NK-92 treated with Interleukin-12 subunit alpha and Interleukin-12 subunit beta, amount 100 ng/mL, for 24 hours (cell line): ENCODE measurements at places on chromosomes 11 and 22.
A peak's percentile ranks its signal among the peaks of the same experiment; 100 is the strongest.

DNA sequence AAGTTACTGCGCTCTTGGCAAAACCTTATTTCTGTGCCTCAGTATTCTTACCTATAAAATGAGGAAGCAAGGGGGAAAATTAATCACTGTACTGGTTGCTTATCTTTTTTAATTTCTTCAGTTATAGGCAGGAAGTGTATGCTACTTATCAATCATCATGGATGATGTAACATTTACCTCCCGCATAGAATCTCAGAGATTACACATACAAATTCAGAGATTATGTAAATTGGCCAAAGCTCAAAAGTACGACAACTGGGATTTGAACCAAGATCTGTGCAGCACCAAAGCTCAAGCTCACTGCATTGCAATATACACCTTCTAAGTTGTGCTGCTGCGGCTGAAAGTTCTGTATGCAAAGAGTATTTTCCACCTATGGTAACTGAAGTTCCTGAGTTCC is 83.0 kb downstream of the PDHX start:
- no peak for DNase-seq

DNA sequence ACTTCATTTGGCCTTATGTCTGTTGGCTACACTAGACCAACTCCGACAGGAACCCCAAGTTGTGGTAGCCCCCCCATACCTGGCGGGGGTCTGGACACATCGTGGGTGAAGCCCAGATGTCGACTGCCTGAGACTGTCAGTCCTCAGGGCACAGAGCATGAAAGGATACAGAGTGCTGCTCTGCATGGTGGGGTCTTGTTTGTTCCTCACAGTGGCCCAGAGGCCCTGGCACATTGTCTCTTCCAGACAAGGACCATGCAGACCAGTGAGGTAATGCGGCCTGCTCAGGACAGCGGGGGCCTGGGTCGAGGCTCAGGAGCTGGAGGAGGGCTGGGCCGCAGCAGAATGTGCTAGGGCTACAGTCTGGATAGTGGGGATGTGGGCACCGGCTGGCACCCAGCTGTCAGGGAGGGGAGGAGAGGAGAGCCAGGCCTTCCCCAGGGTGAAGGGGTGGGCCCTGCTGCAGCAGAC is 14.6 kb downstream of the CAPN5 start:
- no peak for DNase-seq

- no peak for DNase-seq
Observed at GRCh38 chr22:26888887-26889286, 231.5 kb downstream of the MIAT start.

GRCh38 chr22:29748248-29748893 is 18.4 kb downstream of the ZMAT5 start:
- no peak for DNase-seq

DNA sequence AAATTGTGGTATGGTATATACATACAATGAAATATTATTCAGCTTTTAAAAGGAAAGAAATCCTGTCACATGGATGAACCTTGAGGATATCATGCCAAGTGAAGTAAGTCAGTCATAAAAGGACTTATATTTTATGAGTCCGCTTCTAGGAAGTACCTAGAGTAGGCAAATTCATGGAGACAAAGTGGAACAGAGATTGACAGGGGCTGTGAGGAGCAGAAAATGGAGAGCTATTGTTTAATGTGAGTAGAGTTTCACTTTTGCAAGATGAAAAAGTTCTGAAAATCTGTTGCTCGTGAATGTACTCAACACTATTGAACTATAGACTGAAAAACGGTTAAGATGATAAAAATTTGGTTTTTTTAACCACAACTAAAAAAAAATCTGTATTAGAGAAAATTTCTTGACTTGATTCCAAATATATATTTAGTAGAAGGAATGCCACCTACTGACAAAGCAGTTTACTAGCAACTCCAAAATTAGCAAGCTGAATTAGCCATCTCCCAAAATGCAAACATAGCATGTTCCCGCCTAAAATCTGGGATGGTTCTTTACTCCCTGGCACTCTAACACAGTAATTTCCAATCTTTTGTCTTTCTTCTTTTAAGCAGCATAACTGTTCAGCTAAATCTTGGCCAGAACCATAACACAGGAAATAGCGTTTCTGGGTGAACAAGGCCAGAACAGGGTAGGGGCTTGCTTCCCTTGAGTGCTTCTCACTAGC is 1.5 kb downstream of the UFD1 start:
- no peak for DNase-seq

- DNase-seq = no peak
Observed at GRCh38 chr11:123564221-123564620, 90.2 kb downstream of the SCN3B start.

- no peak for DNase-seq
Observed at GRCh38 chr11:76781046-76781801, 1.9 kb upstream of the TSKU start.

DNA sequence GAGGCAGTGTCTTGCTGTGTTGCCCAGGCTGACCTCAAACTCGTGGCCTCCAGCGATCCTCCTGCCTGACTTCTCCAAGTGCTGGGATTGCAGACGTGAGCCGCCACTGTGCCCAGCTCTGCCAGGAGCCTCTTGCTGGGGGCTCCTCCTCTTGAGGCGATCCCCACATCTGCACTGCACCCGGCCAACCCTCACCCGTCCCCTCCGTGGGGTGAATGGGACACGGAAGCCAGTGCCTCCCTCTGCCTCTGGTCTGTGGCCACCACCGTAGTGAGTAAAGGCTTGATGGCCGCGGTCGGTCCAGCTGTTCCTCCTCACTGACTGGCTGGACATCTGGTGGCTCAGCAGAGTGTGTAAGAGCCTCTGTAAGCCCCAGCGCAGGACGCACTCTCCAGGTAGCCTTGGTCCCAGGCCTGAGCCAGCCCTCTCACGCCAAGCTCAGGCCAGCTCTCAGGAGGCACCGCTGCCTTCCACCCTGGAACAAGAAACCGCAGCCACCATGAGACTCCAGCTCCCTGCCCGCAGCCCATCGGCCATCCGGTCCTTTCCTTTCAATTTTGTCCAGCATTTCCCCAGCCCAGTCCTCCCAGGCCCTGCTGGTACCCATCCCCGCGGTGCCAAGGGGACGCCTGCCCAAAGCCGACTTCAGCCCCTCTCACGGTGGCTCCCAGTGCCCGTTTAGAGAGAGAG is 100.3 kb downstream of the BRD1 start:
- no peak for DNase-seq

DNA sequence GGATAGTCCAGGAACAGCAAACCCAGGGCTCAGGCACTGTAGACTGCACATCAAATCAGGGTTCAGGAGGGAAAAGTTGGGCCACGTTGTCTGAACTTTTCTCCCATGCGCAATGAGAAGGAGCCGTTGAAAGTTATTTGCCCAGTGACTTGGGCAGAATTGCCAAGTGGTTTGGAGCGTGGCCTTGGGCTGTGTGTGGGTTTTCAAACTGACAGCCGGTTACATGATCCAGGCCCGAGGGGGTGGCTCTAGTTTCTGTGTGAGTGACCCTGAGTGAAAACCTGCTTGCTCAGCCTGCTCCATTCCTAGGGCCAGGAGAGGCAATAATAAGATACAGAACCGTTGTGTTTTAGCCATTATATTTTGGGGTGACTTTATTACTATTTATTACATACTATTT is 20.3 kb downstream of the MB start:
- no peak for DNase-seq

DNA sequence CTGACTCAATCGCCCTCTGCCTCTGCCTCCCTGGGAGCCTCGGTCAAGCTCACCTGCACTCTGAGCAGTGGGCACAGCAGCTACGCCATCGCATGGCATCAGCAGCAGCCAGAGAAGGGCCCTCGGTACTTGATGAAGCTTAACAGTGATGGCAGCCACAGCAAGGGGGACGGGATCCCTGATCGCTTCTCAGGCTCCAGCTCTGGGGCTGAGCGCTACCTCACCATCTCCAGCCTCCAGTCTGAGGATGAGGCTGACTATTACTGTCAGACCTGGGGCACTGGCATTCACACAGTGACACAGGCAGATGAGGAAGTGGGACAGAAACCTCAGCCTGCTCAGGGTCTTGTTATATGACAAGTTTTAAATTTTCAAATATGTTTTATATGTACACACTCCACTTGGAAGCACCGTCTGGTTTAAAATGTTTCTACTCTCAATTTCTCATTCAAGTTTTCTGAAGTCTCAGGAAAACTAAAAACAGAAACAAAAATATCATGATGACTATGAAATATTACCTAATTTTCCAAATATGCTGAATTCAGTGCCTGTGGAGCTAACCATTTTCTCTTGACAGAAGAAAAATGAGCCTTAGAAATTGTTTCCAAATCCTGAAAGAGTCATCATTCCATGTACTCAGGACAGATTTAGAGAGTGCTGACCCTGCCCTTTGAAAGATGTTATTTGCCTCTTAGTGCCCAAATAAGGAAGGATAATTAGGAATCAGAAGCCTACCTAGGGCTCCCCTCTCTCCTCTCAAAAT is 48.8 kb upstream of the TOP3B start:
- no peak for DNase-seq

- DNase-seq = no peak
Observed at GRCh38 chr22:39348909-39349505, 784 bp upstream of the SYNGR1 start.

DNA sequence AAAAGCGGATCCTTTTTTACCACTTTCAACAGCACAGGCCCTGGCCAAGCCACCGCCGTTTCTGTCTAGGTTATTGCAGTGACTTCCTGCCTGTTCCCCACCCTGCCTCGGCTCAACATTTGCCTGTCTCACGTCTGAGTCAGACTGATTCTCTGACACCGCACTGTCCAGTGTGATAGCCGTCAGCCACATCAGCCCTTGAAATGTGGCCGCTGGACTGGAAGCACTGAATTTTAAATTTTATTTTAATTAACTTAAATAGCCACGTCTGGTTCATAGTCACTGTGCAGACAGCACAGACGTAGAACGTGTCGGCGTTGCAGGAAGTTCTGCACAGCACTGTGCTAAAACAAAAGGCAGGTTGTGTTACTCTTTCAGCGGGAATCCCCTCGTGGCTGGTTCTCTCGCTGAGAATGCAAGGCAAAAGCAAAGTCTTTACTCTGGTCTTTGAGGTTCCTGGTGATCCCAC is 56.3 kb upstream of the ADSL start:
- DNase-seq = peak; percentile 26
